ENCODE measurements at places on chromosomes 6 and 20. TPM values are rescaled to one million over a fixed set of nuclear protein-coding genes. Genes with fewer than 3 reads are reported as not detected.

Gene CPNE5
- total RNA-seq, result not detected

Gene OR12D3
- not detected for total RNA-seq

Gene COL9A3
- 44.4 TPM for total RNA-seq

Gene PRSS35
- total RNA-seq, result 3.7 TPM

Gene PACRG
- total RNA-seq, result not detected

Gene EEF1E1
- 52.4 TPM for total RNA-seq

Gene SAMD10
- 4.0 TPM for total RNA-seq

Gene PRKN
- total RNA-seq, result 3.8 TPM

Gene DNAH8
- not detected for total RNA-seq

Gene MRPS18A
- 53.0 TPM for total RNA-seq

Gene ZBTB46
- total RNA-seq, result 3.7 TPM

Gene C20orf141
- total RNA-seq, result not detected

Gene FRK
- 0.52 TPM for total RNA-seq

Gene LY6G6D
- total RNA-seq, result not detected

Gene EYA4
- total RNA-seq, result 10.3 TPM

Gene XKR7
- not detected for total RNA-seq

Gene ADGRB3
- 0.48 TPM for total RNA-seq

Gene UBE3D
- total RNA-seq, result 8.6 TPM

Gene KIAA1586
- total RNA-seq, result 14.5 TPM

Gene VSTM2L
- total RNA-seq, result 6.1 TPM

Gene MYLK2
- total RNA-seq, result 0.72 TPM

Gene ZC2HC1B
- not detected for total RNA-seq

Gene ADGRG6
- 13.4 TPM for total RNA-seq

Gene PSMA7
- total RNA-seq, result 482 TPM

Gene TTBK1
- total RNA-seq, result not detected

Gene GNRH2
- total RNA-seq, result not detected

Gene NOX3
- not detected for total RNA-seq

Gene KHDC1
- 3.5 TPM for total RNA-seq

Gene CALHM5
- 2.3 TPM for total RNA-seq

Gene TRIM15
- not detected for total RNA-seq

Gene TINAG
- total RNA-seq, result not detected

Gene WDR46
- total RNA-seq, result 52.8 TPM

Gene TNXB
- 34.1 TPM for total RNA-seq

Gene RAET1L
- not detected for total RNA-seq

Gene GHRH
- total RNA-seq, result not detected

Gene ABHD16B
- total RNA-seq, result not detected

Gene CDH4
- 21.2 TPM for total RNA-seq

Gene F13A1
- total RNA-seq, result 0.32 TPM

Gene SLC23A2
- total RNA-seq, result 8.7 TPM

Gene HDDC2
- total RNA-seq, result 48.5 TPM

Gene ECT2L
- not detected for total RNA-seq

Gene NFKBIE
- total RNA-seq, result 25.2 TPM

Gene SAPCD1
- not detected for total RNA-seq

Gene SLC17A3
- total RNA-seq, result not detected

Gene HLA-DRA
- total RNA-seq, result not detected

Gene RMND1
- total RNA-seq, result 35.5 TPM

Gene SIRPD
- total RNA-seq, result not detected

Gene MYMX
- 2.0 TPM for total RNA-seq

Gene ERGIC3
- 311 TPM for total RNA-seq

Gene SLC52A3
- not detected for total RNA-seq

Gene EEF1A2
- total RNA-seq, result 1.3 TPM

Gene ALDH5A1
- 0.64 TPM for total RNA-seq

Gene IRAK1BP1
- total RNA-seq, result 4.6 TPM

Gene SLC22A7
- not detected for total RNA-seq

Gene DOK5
- 2.1 TPM for total RNA-seq

Gene RIPOR2
- total RNA-seq, result 1.8 TPM

Gene SPATA25
- 1.2 TPM for total RNA-seq

Gene BPIFB1
- total RNA-seq, result not detected

Gene HDGFL1
- total RNA-seq, result not detected

Data from epithelial cell of alveolus of lung (primary cell).